ENCODE measurements at places on chromosomes 3 and 15. TPM values are rescaled to one million over a fixed set of nuclear protein-coding genes. Genes with fewer than 3 reads are reported as not detected.

Gene PIGBOS1
- total RNA-seq, result 10.8 TPM

Gene CHRD
- 1.7 TPM for total RNA-seq

Gene IMPG2
- total RNA-seq, result 0.39 TPM

Gene MCTP2
- total RNA-seq, result 27.0 TPM

Gene PSMD6
- total RNA-seq, result 84.7 TPM

Gene ZKSCAN7
- total RNA-seq, result 9.0 TPM

Gene ZIC4
- 0.13 TPM for total RNA-seq

Gene RNF168
- total RNA-seq, result 25.0 TPM

Gene ACSBG1
- not detected for total RNA-seq

Gene IQCF5
- not detected for total RNA-seq

Gene SLC35G2
- 15.3 TPM for total RNA-seq

Gene PYGO1
- 20.5 TPM for total RNA-seq

Gene DAZL
- total RNA-seq, result not detected

Gene NOX5
- total RNA-seq, result 0.26 TPM

Gene ADAMTS17
- 5.0 TPM for total RNA-seq

Gene STRIT1
- not detected for total RNA-seq

Gene CHAC1
- 9.8 TPM for total RNA-seq

Gene CIB1
- 31.0 TPM for total RNA-seq

Gene ITPKA
- total RNA-seq, result 0.26 TPM

Gene ACOX2
- total RNA-seq, result 3.2 TPM

Gene RASGRF1
- not detected for total RNA-seq

Gene SPG21
- 100 TPM for total RNA-seq

Gene EPHB1
- total RNA-seq, result 0.52 TPM

Gene STAB1
- 4.5 TPM for total RNA-seq

Gene MELTF
- 53.1 TPM for total RNA-seq

Gene FRMD4B
- 52.8 TPM for total RNA-seq

Gene KNSTRN
- 32.7 TPM for total RNA-seq

Gene IGF2BP2
- total RNA-seq, result 34.9 TPM

Gene FAM107A
- 0.13 TPM for total RNA-seq

Gene GATA2
- 2.7 TPM for total RNA-seq

Gene MTHFS
- total RNA-seq, result 23.8 TPM

Gene SLC28A1
- not detected for total RNA-seq

Gene RBPMS2
- total RNA-seq, result 0.97 TPM

Gene RYR3
- not detected for total RNA-seq

Gene BCHE
- total RNA-seq, result not detected

Gene GXYLT2
- total RNA-seq, result 51.0 TPM

Gene WDR93
- total RNA-seq, result 0.32 TPM

Gene MGLL
- 21.6 TPM for total RNA-seq

Gene TMEM108
- not detected for total RNA-seq

Gene SAMMSON
- total RNA-seq, result not detected

Gene ACKR4
- total RNA-seq, result 5.3 TPM

Gene GOLGA8J
- total RNA-seq, result 0.52 TPM

Gene ZBTB38
- total RNA-seq, result 109 TPM

Gene RASL12
- total RNA-seq, result 0.52 TPM
